Lower lobe of right lung (tissue), 2 donors: ENCODE measurements at places on chromosomes 3 and 15. TPM values are rescaled to one million over a fixed set of nuclear protein-coding genes. Genes with fewer than 3 reads are reported as not detected.

Gene CASR
- not detected for total RNA-seq

DNA sequence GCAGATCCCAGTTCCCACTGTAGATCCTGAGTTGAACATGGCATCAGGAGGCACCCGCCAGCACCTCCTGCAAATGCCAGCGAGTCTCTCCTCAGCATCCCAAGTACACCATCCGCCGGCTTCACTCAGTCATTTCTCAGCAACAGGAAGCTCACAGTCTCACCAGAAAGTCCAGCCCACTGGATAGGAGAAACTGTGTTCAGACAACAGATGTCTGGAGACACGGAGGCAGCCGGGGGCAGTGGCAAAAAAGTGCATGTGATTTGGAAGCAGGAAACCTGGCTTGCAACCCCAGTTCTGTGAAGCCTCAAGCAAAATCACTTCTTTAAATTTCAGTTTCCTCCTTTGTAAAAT lies 68.7 kb downstream of the SRGAP3 start:
- H3K36me3 ChIP-seq = no peaks in the 10 kb centered on the region
- no peaks in the 10 kb centered on the region for H3K4me1 ChIP-seq
- H3K4me3 ChIP-seq = no peak overlapping the region
- DNase-seq = no peak
- peak overlapping the region; percentile 14 for H3K27ac ChIP-seq

Gene LRTM1
- not detected for total RNA-seq

Gene DUOXA2
- not detected for total RNA-seq

GRCh38 chr3:39540162-39540921 lies 72.9 kb downstream of the MOBP start:
- H3K4me3 ChIP-seq = no peak overlapping the region
- no peaks in the 10 kb centered on the region for H3K27me3 ChIP-seq
- DNase-seq = no peak

DNA sequence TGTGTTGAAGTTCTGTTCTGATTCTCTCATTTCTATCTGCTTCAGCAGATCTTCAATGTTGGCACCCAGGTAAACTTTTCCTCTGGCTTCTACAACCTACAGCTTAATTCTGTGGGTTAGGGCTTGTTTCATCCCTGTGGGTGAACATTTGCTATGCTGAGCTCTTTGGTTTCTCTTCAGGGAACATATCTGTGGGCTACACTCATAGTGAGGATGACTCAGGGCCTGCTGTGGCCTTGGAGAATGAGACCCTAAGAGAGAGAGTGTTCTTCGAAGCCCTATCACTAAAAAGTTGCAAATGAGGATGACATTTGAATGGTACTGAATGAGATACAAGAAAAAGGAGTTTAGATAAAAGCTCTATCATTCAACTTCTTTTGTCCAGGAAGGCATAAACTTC lies 346.2 kb upstream of the CBLB start:
- no peaks in the 10 kb centered on the region for H3K27me3 ChIP-seq
- H3K27ac ChIP-seq = no peak overlapping the region
- DNase-seq = no peak
- H3K36me3 ChIP-seq = no peaks in the 10 kb centered on the region

- H3K4me3 ChIP-seq = no peak overlapping the region
- H3K27me3 ChIP-seq = no peaks in the 10 kb centered on the region
- DNase-seq = no peak
These were observed 5.1 kb downstream of the FAM107A start for GRCh38 chr3:58572013-58572633.

Gene CCDC54
- total RNA-seq = not detected

DNA sequence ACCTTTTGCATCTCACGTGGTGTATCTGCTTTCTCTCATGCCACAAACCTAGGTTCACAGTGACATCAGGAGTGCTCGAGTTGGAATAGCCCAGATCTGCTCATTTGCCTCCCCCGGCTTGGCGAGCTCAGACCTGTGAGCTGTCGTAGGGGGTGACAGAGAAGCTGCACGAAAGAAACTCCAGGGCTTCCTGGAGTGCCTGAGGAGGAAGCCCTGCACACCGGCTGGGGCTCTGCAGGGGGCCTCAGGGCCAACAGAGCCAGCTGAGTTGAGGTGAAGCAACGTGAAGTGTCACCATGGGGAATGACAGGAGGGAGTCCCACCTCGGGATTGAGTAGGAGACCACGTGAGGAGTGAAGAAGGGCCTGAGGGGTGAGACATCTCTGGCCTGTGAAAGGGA lies 62.5 kb downstream of the RPN1 start:
- no peak overlapping the region for H3K27ac ChIP-seq
- H3K36me3 ChIP-seq = no peaks in the 10 kb centered on the region
- no peaks in the 10 kb centered on the region for H3K27me3 ChIP-seq
- no peak for DNase-seq
- H3K4me3 ChIP-seq = no peak overlapping the region

GRCh38 chr3:49831341-49831740 lies 17.6 kb upstream of the UBA7 start:
- DNase-seq = no peak
- H3K4me1 ChIP-seq = no peaks in the 10 kb centered on the region
- H3K27me3 ChIP-seq = no peaks in the 10 kb centered on the region
- H3K27ac ChIP-seq = no peak overlapping the region
- no peaks in the 10 kb centered on the region for H3K36me3 ChIP-seq
